ENCODE measurements at places on chromosomes 6 and 20.
A peak's percentile ranks its signal among the peaks of the same experiment; 100 is the strongest.

DNA sequence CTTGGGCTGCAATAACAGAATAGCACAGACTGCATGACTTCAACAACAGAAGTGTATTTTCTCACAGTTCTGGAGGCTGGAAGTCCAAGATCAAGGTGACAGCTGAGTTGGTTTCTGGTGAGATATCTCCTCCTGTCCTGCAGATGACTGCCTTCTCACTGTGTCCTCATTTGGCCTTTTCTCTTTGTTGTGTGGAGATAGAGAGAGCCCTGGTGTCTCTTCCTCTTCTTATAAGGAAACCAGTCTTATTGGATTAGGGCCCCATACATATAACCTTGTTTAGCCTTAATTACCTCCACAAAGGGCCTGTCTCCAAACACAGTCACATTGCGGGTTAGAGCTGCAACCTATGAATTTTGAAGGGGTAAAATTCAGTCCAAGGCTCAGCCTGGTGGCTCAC is 57.0 kb upstream of the BMP6 start:
- no peak for DNase-seq

DNA sequence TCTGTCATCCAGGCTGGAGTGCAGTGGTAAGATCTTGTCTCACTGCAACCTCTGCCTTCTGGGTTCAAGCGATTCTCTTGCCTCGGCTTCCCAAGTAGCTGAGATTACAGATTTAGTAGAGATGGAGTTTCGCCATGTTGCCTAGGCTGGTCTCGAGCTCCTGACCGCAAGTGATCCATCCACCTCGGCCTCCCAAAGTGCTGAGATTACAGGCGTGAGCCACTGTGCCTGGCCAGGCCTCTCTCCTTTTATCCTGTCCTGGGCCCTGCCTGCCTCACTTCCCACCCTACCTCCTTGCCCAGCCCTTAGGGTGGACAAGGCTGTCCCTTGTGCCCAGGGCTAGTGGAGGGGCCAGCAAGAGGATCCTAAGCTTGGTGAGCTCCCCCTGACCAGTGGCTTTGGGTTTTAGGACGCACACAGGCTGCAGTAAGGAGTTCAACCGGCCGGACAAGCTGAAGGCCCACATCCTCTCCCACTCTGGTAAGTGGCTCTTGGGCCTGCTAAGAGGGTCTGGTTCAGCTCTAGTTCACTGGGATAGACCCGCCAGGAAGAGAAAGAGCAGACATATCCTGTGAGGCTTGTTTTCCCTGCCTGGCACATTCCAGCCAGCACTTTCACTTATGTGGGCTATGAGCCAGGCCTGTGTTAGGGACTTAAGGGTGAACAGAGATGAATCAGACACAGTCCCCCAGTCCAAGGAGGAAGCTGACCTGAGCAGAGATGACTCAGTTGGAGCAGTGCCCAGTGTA is 21.9 kb upstream of the CHMP4B start:
- no peak for DNase-seq

GRCh38 chr6:91083211-91083610 is 496.3 kb upstream of the MAP3K7 start:
- DNase-seq = no peak

DNA sequence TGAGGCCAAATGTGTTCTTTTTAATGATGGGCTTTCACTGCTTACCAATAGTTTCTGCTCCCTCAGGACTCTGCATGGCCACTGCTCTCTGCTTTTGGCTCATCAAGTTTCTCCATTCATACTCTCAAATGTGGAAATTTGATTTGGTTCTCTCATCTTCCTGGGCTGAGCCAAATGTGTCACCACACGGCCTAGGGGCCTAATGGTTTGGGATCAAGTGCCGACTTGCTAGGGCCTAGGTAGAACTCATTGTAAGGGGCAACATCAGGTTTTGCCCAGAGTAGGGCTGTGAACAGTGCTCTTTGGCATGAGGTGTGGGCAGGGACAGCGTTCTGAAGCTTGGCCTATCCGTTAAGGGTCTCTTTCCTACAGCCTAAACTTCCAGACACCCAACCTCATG is 3.9 kb upstream of the MRPS10 start:
- DNase-seq = no peak

DNA sequence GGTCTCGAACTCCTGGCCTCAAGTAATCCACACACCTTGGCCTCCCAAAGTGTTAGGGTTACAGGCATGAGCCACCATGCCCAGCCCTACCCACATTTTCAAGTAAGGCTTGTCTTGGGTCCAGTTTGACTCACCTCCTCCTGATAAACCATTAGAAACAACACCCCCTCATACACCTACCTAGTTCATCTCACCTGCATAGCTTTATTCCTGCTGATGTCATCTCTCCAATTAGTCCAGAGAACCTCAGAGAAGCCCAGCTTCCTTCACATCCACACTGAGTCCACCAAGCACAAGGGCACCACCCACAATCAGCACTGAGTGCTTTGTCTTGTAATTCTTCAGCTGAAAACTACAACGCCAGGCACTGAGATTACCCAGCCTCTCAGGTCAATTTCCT is 35.3 kb downstream of the KIF16B start:
- DNase-seq = no peak

DNA sequence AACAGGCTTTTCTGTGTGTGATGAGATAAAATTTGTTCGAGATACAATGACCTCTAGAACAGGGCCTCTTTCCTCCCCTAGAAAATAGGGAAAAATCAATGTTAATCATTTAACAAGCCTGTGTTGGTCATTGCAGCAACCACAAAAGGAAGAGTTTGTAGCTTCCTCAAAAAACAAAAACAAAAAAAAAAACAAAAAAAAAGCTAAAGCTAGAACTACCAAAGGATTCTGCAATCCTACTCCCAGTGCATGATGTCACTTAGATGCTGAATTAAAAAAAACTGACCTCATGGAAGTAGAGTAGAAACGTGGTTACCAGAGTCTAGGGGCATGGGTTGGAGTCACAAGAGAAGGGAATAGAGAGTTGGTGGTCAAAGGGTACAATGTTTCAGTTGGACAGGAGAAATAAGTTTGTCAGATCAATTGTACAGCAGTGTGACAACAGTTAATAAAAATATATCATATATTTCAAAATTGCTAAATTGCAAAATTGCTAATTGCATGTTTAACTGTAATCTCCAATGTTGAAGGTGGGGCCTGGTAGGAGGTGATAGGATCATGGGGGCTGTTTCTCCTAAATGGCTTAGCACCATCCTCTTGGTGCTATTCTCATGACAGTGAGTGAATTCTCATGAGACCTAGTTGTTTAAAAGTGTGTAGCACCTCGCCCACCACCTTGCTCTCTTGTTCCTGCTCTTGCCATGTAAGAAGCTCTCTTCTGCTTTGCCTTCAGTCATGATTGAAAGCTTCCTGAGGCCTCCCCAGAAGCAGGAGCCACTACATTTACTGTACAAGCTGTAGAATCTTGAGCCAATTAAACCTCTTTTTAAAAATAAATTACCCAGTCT is 163.4 kb upstream of the SIM1 start:
- DNase-seq = peak; percentile 40

- peak; percentile 65 for DNase-seq
These were observed 106.2 kb downstream of the KIF13A start for GRCh38 chr6:17881085-17881858.

- DNase-seq = no peak
These were observed 155.6 kb upstream of the CDH4 start for GRCh38 chr20:61096463-61096862.

DNA sequence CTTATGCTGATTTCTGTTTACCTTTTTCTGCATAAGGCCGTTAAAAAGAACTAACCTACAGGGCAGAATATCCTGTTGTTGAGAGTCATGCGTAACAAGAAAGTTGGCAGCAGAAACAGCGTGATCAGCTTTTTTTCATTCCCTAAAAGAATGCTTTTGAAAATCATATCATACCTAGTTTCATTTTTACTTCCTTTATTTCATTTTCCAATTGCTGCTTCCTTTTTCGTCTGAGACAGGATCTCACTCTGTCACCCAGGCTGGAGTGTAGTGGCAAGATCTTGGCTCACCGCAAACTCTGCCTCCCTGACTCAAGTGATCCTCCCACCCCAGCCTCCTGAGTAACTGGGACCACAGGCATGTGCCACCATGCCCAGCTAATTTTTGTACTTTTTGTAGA is 4.1 kb downstream of the CALHM6 start:
- DNase-seq = peak; percentile 95

DNA sequence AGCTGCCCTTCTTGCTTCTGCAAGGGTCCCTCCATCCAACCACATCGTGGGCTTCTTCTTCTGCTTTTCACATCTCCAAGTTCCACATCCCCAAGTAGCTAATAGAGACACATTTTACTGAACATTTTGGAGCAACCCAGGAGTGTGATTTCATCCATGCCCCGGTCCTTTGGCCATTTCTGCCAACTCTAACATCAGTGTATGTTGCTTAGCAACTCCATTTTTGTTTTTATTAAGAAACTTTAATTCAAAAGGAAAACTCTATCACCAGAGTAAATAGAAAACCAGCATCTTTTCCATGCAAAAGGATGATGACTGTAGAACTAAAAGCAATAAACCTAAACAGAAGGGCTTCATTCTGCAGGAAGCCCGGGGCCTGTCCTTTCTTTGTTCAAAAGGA is 32.7 kb upstream of the SULF2 start:
- no peak for DNase-seq

DNA sequence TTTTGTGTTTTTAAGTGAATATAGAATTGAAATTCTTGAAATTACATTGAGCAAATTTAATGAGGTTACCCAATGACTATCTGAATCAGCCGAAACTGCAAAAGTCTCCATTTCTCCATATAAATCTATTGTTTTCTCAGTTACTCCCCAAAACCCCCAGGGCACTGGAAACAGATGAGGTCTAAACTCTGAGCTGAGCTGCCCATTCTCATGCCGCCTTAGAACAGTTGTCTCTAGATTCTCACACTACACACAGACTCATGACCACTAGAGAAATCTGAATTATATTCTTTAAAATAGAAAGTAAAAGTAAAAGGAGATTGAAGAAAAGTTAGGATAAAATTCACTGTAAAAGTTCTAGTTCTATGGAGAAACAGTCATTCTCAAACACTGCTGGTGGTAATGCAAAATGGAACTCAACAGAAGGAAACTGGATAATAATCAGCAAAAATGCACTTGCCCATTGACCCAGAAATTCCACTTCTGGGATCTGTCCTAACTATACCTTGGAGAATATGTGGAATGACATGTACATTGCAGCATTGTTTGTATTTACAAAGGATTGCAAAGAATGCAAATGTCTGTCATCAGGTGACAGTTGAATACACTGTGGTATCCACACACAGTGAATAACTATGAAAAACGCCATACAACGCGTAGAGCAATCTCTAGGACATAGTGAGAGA is 125.5 kb downstream of the IPCEF1 start:
- DNase-seq = peak; percentile 45

GRCh38 chr6:130252527-130253237 is 29.9 kb upstream of the SAMD3 start:
- no peak for DNase-seq

DNA sequence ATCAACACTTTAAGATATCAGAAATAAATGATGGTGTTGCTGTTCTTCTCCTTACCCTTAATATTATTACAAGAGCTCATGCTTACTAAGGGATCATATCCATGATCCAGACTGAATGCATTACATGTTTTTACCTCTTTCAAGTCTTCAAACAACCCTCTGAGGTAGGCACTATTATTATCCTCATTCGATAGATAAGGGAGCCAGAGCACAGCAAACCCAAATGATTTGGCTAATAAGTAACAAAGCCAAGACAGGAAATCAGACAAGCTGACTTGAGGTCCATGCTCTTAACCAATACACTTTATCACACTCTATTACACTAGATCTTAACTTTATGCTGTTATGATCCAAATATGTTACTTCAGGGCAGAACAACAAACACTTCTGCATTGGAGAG is 145.9 kb downstream of the RALGAPA2 start:
- DNase-seq = no peak

- DNase-seq = peak; percentile 71
These were observed 56.5 kb downstream of the CD40 start for GRCh38 chr20:46174469-46175126.

- peak; percentile 72 for DNase-seq
These were observed 38.8 kb downstream of the SRC start for GRCh38 chr20:37384683-37385174.

DNA sequence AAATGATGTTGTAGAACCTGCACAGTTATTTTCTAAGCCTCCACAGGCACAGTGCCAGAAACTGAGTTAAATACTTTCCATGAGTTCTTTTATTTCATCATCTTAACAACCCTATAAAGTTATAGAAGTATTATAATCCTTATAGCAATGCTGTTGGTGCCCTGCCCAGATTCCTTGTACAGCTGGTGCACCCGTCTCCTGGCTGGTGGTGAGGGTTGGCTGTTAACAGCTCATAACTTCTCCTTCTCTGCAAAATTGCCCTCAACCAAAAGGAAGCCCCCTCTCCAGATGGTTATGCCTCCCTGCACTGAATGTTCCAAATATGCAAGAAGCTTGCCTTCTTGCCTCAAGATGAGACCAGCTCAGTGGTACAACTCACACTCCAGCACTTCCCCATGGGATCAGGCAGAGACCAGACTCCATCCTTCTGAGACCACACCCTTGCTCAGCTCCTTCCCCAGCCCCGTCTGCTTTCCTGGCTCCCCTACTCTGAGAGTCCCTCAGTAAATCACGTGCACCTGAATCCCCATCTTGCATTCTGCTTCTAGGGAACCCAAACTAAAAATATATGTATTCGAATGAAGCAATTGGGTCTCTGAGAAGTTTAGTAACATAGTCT is 304.4 kb upstream of the PLCB4 start:
- DNase-seq = no peak

- DNase-seq = peak; percentile 65
These were observed 124.5 kb downstream of the MRPL14 start for GRCh38 chr6:44002593-44003344.

- DNase-seq = peak; percentile 0
These were observed 141.3 kb downstream of the FUT9 start for GRCh38 chr6:96157018-96157565.

GRCh38 chr6:145263778-145264211 is 471.5 kb downstream of the EPM2A start:
- no peak for DNase-seq

- no peak for DNase-seq
These were observed 9.0 kb upstream of the UST start for GRCh38 chr6:148737806-148738205.

- DNase-seq = no peak
These were observed 6.6 kb upstream of the SLC16A10 start for GRCh38 chr6:111080698-111081097.

DNA sequence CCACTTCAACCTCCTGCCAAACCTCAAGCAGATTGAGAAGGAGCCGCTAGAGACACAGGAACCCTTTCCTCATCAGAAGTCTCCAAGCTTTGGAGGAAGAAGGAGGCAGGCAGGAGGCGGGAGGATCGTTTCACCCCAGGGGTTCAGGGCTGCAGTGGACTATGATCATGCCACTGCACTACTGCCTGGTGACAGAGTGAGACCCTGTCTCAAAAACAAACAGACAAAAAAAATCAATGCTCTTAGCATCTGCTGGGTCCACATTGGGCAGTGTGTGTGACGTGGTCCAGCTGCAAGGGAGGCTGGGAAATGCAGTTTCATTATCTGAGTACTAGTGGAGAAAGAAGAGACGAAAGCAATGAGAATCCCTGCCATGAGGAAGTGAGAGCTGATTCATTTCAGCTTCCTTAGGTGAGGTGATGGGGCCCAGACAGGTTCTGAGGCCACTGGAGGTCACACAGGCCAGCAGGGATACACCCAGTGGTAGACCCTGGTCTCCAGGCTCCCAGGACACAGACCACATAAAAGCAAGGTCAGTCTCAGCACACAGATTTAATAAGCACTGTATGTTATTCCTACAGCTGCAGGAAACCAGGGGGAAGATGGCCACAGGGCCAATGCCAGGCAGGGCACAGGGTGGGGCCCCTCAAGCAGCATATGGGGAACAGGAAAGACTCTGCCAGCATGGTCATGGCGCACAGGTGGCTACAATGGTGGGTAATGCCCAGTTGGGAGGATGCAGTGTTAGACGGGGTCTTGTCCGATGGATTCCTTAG is 4.3 kb downstream of the GFRA4 start:
- peak; percentile 70 for DNase-seq
